DMS79 treated with DMSO at 0.1 percent for 48 hours (cell line): ENCODE measurements at places on chromosomes 7 and 10.

DNA sequence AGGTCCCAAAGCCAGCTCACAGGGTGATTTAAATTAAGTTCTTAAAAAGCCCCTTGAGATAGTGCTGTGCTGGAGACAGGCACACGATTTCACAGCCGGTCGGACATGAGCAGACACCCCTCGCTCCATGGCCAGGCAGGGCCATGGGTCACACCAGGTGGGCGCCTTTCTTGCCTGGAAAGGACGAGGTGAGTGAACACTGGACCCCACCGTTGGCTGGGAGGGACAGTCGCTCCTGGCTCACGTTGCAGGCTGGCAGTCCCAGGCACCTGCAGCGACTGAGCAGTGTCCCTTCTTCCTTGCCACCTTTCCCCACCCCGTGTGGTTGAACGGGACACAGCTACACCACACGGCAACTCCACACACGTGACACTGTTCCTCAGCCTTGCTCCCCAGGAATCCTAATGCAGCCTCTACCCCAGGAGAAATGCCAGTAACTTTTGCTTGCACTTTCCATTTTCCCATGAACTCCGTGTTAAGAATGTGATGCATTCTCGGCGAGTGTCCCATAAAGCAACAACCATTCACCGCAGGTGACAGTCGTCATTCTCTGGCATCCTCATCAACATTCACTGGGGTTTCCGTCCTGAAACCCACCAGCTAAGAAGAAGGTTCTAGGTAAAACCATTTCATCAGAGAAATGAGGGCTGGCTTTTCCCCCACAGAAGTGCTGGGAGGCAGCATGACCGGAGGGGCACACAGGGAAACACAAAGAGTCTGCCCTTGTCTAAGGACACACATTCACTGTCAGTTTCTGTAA is 217.4 kb downstream of the ZMYND11 start:
- no peak for DNase-seq

DNA sequence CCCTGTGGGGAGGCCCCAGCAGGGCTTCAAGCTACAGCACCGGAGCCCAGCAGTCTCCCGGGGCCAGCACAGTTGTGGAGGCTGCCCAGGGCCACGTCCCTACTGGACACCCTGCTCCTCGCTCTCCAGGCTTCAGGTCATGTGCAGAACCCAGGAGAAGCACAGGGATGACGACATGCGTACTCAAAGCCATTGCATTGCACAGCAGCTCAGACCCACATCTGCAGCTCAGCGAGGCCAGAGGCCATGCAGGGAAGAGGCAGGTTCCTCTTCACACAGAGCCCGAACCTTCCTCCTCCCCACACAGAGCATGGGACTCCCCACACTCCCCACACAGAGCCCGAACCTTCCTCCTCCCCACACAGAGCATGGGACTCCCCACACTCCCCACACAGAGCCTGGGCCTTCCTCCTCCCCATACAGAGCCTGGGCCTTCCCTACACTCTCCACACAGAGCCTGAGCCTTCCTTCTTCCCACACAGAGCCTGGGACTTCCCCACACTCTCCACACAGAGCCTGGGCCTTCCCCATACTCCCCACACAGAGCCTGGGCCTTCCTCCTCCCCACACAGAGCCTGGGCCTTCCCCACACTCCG is 12.3 kb downstream of the CFAP46 start:
- no peak for DNase-seq

DNA sequence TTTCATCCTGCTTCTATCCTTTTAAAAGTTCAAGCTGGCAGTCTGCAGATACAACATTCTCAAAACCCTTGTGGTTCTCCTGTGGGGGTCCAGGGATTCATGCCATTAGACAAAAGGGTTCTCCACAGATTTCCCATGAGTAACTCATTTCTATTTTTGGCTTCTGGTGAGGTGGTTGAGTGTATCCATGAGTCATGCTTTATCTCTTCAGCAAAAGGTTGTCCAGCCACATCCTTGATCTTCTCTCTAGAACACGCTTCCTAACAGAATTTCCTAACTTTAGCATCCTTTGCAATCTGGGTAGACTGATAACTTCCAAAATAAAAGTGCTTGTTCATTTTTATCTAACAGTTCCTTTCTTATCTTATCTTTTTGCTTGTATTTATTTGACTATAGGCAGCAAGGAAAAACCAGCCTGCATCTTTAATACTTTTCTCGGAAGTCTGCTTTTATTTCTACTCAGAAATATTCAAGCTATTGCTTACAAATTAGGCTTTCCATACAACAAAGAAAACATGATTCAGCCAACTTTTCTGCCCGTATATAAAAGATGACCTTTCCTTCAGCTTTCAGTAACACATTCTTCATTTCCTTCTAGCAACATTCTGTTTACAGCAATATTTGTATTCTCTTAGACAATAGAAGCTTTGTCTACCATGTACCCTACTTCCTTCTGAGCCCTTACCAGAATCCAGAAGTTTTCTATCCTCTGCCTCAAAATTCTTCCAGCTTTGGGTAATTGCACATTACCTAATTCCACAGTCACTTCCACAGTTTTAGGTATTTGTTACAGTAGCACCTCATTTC is 79.3 kb upstream of the IL6 start:
- no peak for DNase-seq

- DNase-seq = no peak
These were observed 56.6 kb upstream of the PTN start for GRCh38 chr7:137399827-137400823.

GRCh38 chr7:81707196-81707595 is 62.7 kb downstream of the HGF start:
- DNase-seq = no peak
